ENCODE measurements at places on chromosomes 3 and 15.

DNA sequence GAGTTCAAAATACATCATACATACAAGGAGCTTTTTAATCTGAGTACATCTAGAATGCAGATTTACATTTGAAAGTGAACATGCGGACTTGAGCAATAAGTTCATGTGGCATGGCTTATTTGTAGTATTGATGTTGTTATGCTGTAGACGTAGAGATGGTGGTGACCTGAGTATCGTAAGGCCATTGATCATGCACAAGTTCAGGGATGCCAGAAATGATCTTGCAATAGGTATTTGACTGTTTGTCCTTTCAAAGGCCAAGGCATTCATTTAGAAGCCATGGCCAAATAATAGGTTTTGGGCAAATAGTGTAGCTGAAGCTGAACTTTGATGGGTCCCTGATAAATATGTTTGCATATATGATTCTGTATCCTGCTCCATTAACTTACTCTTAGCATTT lies 35.0 kb downstream of the ARNT2 start:
- no peak for DNase-seq

- DNase-seq: no peak
These were observed 178.0 kb downstream of the TPRG1 start for GRCh38 chr3:189349772-189350171.

GRCh38 chr3:182583545-182583944 lies 209.8 kb upstream of the ATP11B start:
- DNase-seq: no peak

DNA sequence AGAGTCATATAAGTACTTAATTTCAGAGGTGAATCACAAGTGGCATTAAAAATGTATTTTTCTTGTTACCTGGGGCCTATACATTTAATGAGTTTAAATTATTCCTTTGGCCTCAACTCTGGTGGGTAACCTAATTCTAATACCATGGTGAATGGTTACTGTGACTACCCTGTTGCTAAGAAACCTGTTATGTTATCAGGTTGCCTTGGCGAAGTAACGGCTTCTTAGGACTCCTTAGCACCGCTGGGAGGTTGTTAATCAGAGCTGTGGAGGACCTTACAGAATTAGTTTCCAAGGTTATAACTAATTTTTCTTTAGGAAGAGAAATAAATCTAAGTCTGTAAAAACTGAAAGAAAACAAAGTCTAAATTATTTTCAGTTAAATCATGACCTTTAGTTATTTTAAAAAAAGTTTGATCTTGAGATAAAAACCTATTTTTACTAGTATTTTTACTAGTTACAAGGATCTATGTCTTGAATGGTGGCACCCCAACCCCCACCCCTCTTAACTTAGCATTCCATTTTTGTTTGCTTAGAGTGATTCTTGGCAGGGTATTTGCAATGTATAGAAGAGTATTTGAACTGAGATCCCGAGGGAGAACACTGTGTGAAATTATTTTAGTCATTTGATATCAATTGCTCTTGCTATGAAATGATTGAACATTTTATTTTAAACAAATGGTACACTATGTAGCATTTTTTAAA lies 155.5 kb downstream of the FNDC3B start:
- no peak for DNase-seq

DNA sequence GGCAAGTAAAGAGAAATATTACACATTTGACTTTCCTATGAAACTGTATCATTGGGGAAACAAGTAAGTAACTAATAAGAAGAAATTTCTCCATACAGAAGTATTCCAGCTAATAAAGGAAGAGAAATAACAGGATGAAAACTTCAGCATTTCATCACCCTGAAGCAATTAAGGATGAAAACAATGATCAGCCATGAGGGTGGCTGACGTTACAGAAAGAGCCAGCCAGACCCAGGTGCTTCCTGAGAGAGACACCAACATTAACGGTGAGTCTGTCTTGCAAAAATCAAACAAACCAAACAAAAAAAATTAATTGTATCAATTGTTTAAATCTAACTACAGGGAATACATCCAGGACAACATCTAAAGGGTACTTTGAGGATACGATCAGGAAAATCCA lies 190.0 kb downstream of the ARRDC4 start:
- no peak for DNase-seq

GRCh38 chr15:99014803-99015697 lies 7.5 kb upstream of the PGPEP1L start:
- DNase-seq: no peak

DNA sequence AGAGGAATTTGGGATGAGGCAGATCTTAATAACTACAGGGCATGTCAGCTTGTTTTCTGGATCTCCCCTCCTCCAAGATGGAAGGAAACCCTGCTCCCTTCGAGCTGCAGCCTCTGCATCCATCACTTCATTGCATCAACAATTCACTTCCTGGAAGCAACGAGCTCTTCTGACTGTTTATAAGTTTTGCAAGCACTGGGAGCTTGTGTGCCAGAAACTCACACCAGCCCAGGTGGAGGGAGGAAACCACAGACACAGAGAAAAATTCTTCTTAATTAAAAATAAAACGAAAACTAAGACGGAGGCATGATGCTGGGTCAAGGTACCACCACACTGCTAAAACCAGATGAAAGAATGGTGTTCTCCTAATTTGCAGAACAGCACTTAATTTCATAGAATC lies 10.6 kb downstream of the LRIG1 start:
- DNase-seq: no peak

- DNase-seq: no peak
These were observed 187.7 kb downstream of the THSD4 start for GRCh38 chr15:71302861-71303410.
